ENCODE measurements at places on chromosomes 2 and 18.

- DNase-seq = no peak
Measured at GRCh38 chr18:34740101-34740500, 30.0 kb downstream of the DTNA start.

- no peak for DNase-seq
Measured at GRCh38 chr2:48747319-48747718, 8.2 kb downstream of the LHCGR start.

DNA sequence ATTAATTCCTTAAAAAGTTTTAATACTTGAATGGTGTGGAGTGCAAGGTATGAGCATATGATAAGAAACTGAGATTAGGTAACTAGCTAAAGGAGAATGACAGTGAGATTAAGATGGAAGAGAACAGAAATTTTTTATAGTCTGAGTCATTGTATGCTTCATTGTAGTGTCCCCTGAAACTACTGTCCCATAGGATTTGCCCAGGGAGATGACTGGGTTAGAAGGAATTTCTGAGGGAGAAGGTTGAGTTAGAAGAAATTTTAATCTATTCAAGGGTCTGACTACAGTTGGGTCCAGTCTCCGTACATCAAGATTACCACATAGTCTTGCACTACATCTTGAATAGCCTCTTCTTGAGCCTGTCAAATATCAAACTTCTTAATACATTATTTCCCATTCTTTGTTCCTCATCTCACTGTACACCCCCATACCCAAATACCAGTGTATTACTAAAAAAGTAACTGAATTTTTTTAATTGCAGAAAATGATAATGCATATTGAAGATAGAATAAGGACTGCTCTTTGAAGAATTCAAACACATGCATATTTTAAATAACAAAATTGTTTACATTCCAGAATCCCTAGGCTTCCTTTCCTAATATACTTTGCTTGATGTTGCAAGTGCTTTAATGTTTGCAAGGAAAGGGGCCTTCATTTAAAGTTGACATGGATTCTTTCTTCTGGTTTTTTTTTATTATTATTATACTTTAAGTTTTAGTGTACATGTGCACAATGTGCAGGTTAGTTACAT lies 314.3 kb upstream of the COL3A1 start:
- DNase-seq = no peak

DNA sequence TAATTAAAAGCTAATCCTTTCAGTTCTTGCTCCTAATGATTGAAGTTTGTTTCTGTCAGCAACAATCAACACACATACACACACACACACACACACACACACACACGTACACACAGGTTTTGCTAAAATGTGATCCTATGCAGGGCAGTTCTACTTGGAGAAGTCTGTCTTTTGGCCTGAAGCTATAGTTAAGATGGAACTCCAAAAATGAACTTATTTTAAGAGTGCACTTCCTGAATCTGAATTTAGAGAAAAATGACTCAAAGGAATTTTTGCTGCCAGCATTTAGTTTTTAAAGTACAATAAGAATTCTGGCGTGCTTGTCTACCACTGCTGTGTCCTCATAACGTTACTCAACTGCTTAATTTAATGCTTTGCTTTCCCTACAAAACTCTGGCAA lies 6.6 kb downstream of the GALNT5 start:
- DNase-seq = no peak

DNA sequence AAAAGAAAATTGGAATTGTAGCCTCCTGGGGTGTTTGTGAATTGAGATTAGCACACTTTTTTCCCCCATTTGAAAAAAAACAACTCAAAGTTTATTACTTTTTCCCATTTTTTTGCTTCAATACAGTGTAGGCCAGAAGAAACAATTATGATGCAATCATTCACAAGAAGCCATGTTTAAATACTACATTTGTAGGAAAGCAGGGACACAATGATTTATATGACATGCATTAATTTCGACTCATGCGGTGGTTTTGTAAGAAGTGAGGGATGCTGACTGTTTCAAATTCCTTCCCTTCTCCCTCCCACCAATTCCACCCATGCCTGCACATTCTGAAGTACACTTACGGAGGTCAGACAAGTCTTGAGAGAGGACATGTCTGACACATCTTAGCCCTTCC lies 774.2 kb upstream of the FSHR start:
- no peak for DNase-seq

DNA sequence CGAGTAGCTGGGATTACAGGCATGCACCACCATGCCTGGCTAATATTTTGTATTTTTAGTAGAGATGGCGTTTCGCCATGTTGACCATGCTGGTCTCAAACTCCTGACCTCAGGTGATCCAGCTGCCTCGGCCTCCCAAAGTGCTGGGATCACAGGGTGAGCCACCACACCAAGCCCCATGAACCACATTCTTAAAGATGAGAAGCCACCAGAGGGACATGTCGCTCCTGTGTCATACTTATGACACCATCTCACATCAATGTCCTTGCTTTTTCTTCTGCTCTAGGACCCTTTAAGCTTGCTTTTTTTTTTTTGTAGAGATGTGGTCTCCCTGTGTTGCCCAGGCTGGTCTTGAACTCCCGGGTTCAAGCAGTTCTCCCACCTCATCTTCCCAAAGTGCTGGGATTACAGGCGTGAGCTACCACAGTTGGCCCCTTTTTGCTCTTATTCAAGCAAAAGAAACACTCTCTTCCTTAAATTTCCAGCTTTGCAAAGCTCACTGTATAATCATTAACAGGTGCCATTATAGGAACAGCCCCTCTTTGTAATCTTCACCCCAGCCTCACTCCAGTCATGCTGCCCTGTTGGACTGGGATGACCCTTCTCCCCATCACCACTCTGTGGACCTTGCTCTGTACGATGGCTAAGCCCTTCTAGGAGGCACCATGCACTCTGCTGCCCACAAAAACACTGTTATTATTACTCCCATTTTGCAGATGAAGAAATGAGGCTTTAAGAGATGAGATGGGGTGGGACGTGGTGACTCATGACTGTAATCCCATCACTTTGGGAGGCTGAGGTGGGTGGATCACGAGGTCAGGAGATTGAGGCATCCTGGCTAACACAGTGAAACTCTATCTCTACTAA lies 10.8 kb upstream of the KCNG3 start:
- no peak for DNase-seq

All from dermis blood vessel endothelial cell (primary cell).